Transverse colon (tissue), 4 donors: ENCODE measurements at places on chromosomes 12 and 14. TPM values are rescaled to one million over a fixed set of nuclear protein-coding genes. Genes with fewer than 3 reads are reported as not detected.

GRCh38 chr12:131202592-131203378 is 249.1 kb downstream of the ADGRD1 start:
- DNase-seq, result no peak

SDR9C7 gene
- total RNA-seq, result not detected

DNA sequence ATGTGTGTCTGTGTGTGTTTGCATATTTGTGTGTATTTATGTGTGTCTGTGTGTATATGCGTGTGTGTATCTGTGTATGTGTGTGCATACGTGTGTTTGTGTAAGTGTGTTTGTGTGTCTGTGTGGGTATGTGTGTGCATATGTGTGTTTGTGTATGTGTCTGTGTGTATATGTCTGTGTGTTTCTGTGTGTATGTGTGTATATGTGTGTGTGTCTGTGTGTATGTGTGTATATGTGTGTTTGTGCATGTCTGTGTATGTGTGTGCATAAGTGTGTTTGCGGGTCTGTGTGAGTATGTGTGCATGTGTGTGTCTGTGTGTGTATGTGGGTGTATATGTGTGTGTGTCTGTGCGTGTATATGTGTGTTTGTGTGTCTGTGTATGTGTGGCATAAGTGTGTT is 1030.5 kb upstream of the TMEM132C start:
- no peak for DNase-seq

DNA sequence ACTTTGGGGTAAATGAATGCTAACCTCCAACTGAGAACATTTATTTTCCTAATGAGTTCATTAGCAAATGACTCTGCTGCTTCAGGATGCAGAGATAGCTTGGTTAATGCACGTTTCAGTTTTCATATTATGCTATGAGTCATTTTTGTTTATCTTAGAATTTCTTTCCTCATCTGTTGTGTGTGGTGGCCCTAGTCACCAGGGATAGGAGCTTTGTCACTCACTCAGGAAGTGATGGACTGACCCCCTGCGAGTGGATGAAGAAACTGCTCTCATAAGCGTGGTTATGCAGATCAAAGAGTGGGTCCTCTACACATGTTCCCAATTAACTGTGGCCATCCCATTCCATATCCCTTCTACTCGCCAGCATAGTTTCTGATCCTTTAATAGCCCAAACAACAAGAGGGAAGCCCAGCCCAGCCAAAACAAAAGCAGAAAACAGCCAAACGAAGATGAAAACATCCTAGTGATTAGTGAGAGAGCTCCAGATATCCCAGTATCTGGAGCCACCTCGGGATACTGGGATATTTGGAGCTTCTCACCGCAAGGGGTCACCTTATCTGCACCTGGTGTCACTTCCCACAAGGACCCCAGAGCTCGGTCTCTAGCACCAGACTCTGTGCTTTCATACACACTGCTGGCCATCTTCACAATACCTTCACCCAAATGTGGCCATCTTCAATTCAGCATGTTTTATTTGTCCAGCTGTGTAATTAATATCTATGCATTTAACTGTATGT is 8.6 kb downstream of the TC2N start:
- DNase-seq, result no peak

HOXC11 gene
- not detected for total RNA-seq
